Immature natural killer cell (primary cell): ENCODE measurements at places on chromosomes 16 and 17. TPM values are rescaled to one million over a fixed set of nuclear protein-coding genes. Genes with fewer than 3 reads are reported as not detected.

- H3K36me3 ChIP-seq: peaks cover 4% of the 10 kb centered on the region
- DNase-seq: no peak
- no peaks in the 10 kb centered on the region for H3K27me3 ChIP-seq
- H3K27ac ChIP-seq: no peak overlapping the region
Measured at GRCh38 chr17:29677824-29678223, 55.1 kb upstream of the CORO6 start.

DNA sequence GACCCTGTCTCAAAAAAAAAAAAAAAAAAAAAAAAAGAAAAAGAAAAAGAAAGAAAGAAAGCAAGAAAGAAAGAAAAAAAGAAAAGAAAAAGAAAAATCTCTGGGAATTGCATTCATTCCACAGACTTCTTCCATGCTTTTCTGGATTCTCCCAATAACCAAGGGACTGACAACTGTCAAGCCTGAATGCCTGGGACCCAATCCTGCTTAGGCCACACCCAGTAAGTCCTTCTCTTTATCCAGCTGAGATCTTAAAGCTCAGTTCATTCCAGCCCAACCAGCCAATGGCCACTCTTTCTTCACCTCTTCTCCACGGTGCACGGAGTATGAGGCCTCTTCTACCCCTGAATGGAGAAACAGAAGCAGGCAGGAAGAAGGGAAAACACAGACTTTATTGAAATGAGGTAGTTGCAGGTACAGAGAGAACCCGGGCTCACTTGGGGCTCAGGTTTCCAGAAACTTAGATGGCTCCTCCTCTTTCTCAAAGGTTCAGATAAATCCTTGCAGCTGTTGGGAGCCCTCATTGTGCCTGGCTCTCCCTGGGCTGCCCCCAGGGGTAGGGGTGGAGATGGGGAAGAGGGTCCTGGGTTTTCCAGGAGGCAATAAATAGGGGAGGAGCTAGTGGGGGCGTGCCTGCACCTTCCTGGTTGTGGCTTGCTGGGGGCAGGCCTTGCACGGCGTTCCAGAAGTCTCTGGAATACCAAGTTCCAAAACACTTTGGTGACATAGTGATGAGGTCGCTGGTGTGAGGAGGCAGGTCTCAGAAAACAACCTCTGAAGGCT, 2.5 kb downstream of the HOXB1 start:
- peak overlapping the region; percentile 8 for H3K4me3 ChIP-seq
- peaks cover 3% of the 10 kb centered on the region for H3K27me3 ChIP-seq
- DNase-seq: no peak
- peaks cover 12% of the 10 kb centered on the region for H3K4me1 ChIP-seq
- no peaks in the 10 kb centered on the region for H3K36me3 ChIP-seq

GRCh38 chr17:48486557-48486956, 44.3 kb downstream of the HOXB1 start:
- H3K4me3 ChIP-seq: no peak overlapping the region
- H3K27ac ChIP-seq: no peak overlapping the region
- peaks cover 17% of the 10 kb centered on the region for H3K27me3 ChIP-seq
- peaks cover 19% of the 10 kb centered on the region for H3K4me1 ChIP-seq

DNA sequence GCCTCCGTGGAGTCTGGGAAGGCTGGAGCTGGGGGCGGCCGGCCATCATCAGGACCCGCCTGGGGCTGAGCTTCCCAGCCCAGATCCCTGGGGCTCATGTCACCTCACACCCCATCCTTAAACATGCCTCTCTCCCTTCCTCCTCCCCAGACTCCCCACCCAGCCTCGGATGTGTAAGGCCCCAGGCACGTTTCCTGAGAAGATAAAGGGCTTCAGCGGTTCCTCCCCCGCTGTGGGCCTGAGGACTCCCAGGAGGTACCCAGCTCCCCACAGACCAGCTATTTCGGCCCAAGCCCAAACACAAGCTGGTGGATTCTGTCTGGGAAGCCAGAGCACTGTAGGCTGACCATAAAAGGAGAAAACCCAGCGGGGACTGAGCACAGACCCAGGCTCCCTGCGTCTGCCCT, 49.2 kb downstream of the MYH11 start:
- H3K27me3 ChIP-seq: peaks cover 9% of the 10 kb centered on the region
- H3K36me3 ChIP-seq: no peaks in the 10 kb centered on the region
- H3K4me1 ChIP-seq: no peaks in the 10 kb centered on the region
- no peak for DNase-seq

GRCh38 chr16:78689536-78689935, 590.1 kb downstream of the WWOX start:
- H3K27me3 ChIP-seq: no peaks in the 10 kb centered on the region
- DNase-seq: no peak
- no peak overlapping the region for H3K27ac ChIP-seq
- H3K36me3 ChIP-seq: peaks cover 6% of the 10 kb centered on the region
- H3K4me3 ChIP-seq: no peak overlapping the region

- DNase-seq: no peak
- H3K4me1 ChIP-seq: no peaks in the 10 kb centered on the region
- H3K27me3 ChIP-seq: peaks cover 1% of the 10 kb centered on the region
- H3K4me3 ChIP-seq: no peak overlapping the region
Measured at GRCh38 chr17:68697850-68698361, 96.7 kb upstream of the FAM20A start.

GRCh38 chr17:50180620-50181019, 14.8 kb downstream of the SGCA start:
- no peak overlapping the region for H3K4me3 ChIP-seq
- H3K4me1 ChIP-seq: peaks cover 23% of the 10 kb centered on the region
- no peak for DNase-seq
- peaks cover 1% of the 10 kb centered on the region for H3K27me3 ChIP-seq
- H3K36me3 ChIP-seq: no peaks in the 10 kb centered on the region

DNA sequence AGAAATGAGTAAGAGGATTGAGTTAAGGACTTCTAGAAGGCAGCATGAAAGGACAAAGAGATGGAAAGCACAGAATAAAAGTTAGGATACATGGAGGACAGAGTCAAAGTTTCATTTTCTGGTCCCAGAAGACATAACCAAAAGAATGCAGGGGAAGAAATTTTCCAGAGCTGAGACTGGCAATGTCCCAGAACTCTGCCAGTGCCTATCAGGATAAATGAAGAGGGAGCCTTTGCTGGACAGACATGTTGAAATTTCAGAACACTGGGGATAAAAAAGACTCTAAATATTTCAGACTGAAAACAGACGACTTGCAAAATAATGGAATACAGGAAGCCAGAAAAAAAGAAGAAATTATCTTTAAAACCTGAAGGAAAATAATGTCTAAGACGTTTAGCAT, 55.7 kb downstream of the NT5M start:
- DNase-seq: no peak
- H3K4me3 ChIP-seq: no peak overlapping the region
- peaks cover 11% of the 10 kb centered on the region for H3K4me1 ChIP-seq
- H3K27me3 ChIP-seq: no peaks in the 10 kb centered on the region
- H3K27ac ChIP-seq: peak overlapping the region; percentile 24
- H3K36me3 ChIP-seq: no peaks in the 10 kb centered on the region

GRCh38 chr16:79170555-79171246, 429.8 kb downstream of the MAF start:
- H3K4me3 ChIP-seq: no peak overlapping the region
- peaks cover 12% of the 10 kb centered on the region for H3K36me3 ChIP-seq
- no peak for DNase-seq

DNA sequence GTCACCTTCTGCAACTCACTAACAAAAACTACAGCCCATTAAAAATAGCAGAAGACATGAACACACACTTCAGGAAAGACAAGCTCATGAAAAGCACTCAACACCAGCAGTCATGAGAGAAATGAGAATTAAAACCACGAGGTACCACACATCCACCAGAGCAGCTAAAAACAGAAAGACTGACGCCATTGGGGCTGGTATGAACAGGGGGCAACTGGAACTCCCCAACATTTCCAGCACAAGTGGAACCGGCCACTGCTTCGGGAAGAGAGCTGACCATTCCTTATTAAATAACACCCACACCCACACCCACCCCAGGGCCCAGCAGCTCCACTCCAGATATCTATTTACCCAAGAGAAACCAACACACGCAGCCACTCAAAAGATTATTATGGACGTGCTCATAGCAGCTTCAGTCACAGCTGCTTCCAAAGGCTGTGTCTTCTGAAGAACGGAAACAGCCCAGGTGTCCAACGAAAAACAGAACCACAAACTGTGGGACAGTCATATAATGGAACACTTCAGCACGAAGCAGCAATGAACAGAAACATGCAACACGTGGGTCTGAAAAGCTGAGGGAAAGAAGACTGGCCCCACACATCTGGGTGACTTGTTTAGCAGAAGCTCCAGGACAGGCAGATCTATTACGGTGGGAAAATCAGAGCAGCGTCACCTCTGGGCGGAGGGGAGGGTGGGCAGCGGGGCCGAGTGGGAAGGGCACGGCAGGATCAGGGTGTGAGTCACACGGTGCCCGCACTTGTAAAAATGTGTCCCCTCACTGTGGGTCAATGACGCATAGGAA, 41.1 kb downstream of the KLHDC4 start:
- H3K36me3 ChIP-seq: peaks cover 47% of the 10 kb centered on the region
- H3K4me1 ChIP-seq: peaks cover 72% of the 10 kb centered on the region
- DNase-seq: peak; percentile 87
- peaks cover 47% of the 10 kb centered on the region for H3K27me3 ChIP-seq
- peak overlapping the region; percentile 94 for H3K27ac ChIP-seq

GRCh38 chr17:48724251-48725003, 1.4 kb downstream of the PRAC2 start:
- no peak overlapping the region for H3K27ac ChIP-seq
- H3K4me1 ChIP-seq: peaks cover 37% of the 10 kb centered on the region
- DNase-seq: peak; percentile 64
- H3K4me3 ChIP-seq: peak overlapping the region; percentile 86
- peaks cover 82% of the 10 kb centered on the region for H3K27me3 ChIP-seq
- H3K36me3 ChIP-seq: no peaks in the 10 kb centered on the region

The CACNG1 gene
- polyA plus RNA-seq: not detected

DNA sequence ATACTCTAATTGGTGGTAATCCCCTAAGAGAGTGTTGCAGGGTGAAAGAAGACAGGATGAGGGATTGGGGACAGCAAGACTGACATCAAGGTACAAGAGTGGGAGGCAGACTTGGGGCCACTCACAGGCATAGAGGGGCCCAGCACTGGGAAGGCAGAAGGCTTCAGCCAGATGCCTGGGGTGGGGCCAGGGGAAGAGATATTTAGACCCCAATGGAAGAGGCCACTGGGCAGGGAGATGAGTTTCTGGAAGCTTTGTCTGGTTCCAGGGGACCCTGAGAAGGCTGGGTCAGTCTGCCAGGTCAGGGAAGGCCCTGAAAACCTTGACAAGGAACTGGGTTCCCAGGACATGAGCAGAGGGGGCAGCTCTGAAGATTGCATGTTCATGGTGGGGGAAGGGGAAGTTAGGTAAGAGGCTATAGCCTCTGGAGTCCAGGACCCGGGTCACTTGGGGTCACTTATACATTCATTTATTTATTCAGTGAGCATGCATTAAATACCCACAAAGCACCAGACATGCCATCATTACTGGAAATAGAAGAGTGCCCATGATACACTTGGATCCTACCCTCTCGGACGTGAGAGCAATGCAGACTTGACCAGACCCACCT, 92.9 kb downstream of the TMEM132E start:
- no peaks in the 10 kb centered on the region for H3K36me3 ChIP-seq
- DNase-seq: no peak
- H3K4me3 ChIP-seq: no peak overlapping the region

The SLC47A1 gene
- polyA plus RNA-seq: not detected

GRCh38 chr17:58263773-58264172, 17.0 kb downstream of the MPO start:
- H3K27me3 ChIP-seq: peaks cover 11% of the 10 kb centered on the region
- no peak overlapping the region for H3K4me3 ChIP-seq
- H3K27ac ChIP-seq: no peak overlapping the region
- DNase-seq: no peak
- H3K4me1 ChIP-seq: no peaks in the 10 kb centered on the region

The PRRT2 gene
- polyA plus RNA-seq: not detected

DNA sequence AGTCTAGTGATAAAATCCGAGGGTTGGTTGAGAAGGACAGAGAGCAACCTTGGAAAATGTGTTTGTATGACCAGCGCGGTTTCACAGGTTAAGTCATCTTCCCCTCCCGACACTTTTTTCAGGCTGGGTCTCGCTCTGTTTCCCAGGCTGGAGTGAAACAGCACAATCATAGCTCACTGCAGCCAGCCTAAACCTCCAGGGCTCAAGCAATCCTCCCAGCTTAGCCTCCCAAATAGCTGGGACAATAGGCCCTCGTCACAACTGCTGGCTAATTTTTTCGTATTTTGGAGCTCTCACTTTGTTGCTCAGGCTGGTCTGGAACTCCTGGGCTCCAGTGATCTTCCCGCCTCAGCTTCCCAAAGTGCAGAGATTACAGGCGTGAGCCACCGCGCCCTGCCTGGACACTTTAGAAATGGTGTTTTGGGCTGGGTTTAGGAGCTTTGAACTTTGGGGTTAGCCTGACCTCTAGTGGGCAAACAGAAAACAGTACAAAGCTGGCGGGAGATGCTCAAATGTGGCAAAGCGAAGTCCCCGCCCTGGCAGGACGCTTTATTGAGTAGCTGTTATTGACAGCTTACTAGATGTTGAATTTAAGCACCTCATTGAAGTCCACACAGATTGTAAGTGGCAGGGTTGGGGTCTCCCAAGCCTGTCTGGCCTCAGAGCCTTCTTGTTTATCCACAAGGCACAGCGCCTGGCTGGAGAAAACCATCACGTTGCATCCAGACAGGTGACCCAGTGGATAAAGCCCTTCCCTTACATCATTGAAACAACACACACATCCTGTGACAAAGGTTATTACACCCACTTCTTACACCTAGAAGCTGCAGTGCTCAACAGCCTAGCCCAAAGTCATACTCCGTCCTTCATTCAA, 34.7 kb upstream of the RBBP6 start:
- H3K4me1 ChIP-seq: no peaks in the 10 kb centered on the region
- no peaks in the 10 kb centered on the region for H3K36me3 ChIP-seq
- no peak overlapping the region for H3K4me3 ChIP-seq
- no peak overlapping the region for H3K27ac ChIP-seq
- peaks cover 5% of the 10 kb centered on the region for H3K27me3 ChIP-seq
- DNase-seq: peak; percentile 55

DNA sequence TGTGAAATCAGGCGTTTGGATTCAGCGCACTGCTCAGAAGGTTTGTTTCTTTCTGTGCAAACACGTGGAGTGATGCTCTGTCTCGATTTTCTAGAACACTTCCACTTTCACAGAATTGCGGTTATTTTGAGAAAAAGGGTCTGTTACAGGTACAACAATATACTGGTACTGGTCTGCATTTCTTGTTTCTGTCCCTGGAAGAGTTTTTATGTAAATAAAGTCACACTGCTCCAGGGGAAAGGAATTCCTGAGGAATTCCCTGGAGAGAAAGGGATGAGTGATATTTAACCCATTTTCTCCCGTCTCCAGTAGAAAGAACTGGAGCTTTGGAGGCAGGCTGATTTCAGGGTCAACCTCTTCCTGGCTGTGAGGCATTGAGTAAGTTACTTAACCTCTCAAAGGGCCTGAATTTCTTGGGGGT, 16.2 kb upstream of the RMI2 start:
- H3K4me3 ChIP-seq: peak overlapping the region; percentile 38
- H3K4me1 ChIP-seq: peaks cover 28% of the 10 kb centered on the region
- no peaks in the 10 kb centered on the region for H3K36me3 ChIP-seq
- H3K27me3 ChIP-seq: peaks cover 7% of the 10 kb centered on the region
- H3K27ac ChIP-seq: no peak overlapping the region
- DNase-seq: no peak

The EFNB3 gene
- polyA plus RNA-seq: not detected
